Thymus (tissue), 14 donors: ENCODE measurements at places on chromosomes 1 and 21. TPM values are rescaled to one million over a fixed set of nuclear protein-coding genes. Genes with fewer than 3 reads are reported as not detected.
A peak's percentile ranks its signal among the peaks of the same experiment; 100 is the strongest.

Gene FCGR1A
- 27.7 TPM for polyA plus RNA-seq

Gene KRTAP19-3
- polyA plus RNA-seq = 2.4 TPM

Gene NR5A2
- polyA plus RNA-seq = 0.94 TPM

Gene ARMH1
- 577 TPM for polyA plus RNA-seq

Gene FMO4
- 6.9 TPM for polyA plus RNA-seq

Gene PRR9
- polyA plus RNA-seq = 3.1 TPM

Gene RUNX3
- polyA plus RNA-seq = 13.6 TPM

Gene TCEANC2
- 4.0 TPM for polyA plus RNA-seq

GRCh38 chr1:172144445-172145061, 275.9 kb upstream of the C1orf105 start:
- H3K36me3 ChIP-seq = no peaks in the 10 kb centered on the region
- H3K27ac ChIP-seq = no peak overlapping the region
- no peak for DNase-seq
- no peak overlapping the region for H3K4me3 ChIP-seq

- H3K4me3 ChIP-seq = no peak overlapping the region
- no peaks in the 10 kb centered on the region for H3K36me3 ChIP-seq
- no peaks in the 10 kb centered on the region for H3K4me1 ChIP-seq
- H3K27ac ChIP-seq = no peak overlapping the region
- H3K27me3 ChIP-seq = no peaks in the 10 kb centered on the region
- DNase-seq = no peak
Measured at GRCh38 chr1:223853275-223853674, 7.5 kb upstream of the TP53BP2 start.

GRCh38 chr1:233673947-233674431, 60.1 kb downstream of the KCNK1 start:
- no peak overlapping the region for H3K4me3 ChIP-seq
- no peaks in the 10 kb centered on the region for H3K4me1 ChIP-seq
- H3K27me3 ChIP-seq = no peaks in the 10 kb centered on the region

DNA sequence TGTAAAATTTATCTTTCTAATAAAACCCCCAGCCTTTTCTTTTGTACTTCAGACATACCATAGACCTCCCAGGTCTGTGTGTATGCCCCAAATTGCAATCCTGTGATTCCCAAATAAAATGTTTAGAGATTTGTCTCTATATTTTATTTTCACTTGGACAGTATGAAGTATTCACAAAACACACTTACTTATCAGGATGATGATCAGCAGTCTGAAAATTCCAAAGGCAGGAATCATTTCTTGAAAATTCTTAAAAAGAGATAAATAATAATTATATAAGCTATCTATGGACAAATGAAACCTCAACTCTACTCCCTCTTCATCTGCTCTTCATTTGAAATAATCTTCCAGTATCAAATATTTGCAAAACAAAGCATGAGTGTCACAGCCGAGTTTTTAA, 11.6 kb upstream of the GJA9 start:
- H3K27me3 ChIP-seq = no peaks in the 10 kb centered on the region
- H3K4me3 ChIP-seq = no peak overlapping the region
- DNase-seq = no peak
- no peaks in the 10 kb centered on the region for H3K36me3 ChIP-seq
- H3K4me1 ChIP-seq = no peaks in the 10 kb centered on the region
- no peak overlapping the region for H3K27ac ChIP-seq

DNA sequence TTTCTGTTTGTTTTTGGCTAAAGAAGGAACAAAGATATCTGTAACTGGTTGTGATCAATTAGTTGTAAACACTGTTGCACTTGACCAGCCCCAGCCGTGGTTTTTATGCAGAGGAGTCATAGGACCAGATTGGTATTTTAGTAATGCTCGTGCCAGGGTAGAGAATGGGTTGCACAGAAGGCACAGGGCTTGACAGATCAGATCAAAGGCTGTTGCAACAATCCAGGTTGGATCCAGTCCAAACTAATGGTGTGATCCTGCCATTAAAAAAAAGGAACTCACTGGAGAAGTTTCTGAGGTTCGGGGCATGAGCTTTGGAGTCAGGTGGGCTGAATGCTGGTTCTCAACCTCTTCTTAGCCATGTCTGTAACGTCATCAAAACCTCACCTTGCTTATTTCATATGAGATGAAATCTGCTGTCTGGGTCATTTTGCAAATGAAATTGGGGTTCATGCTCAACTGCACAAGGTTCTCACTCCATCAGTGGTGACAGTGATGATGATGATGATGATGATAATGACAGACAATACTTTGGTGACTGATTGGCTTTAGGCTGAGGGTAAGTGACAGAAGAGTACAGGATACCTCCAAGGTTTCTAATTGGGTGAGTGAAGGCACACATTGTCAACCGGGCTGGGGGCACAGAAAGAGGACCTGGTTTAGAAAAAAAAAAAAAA, 43.1 kb downstream of the ZNF281 start:
- DNase-seq = no peak
- no peaks in the 10 kb centered on the region for H3K27me3 ChIP-seq
- no peaks in the 10 kb centered on the region for H3K4me1 ChIP-seq
- no peak overlapping the region for H3K4me3 ChIP-seq
- H3K27ac ChIP-seq = no peak overlapping the region

GRCh38 chr21:31398574-31398973, 54.5 kb upstream of the TIAM1 start:
- DNase-seq = no peak
- peak overlapping the region; percentile 98 for H3K27ac ChIP-seq
- H3K4me1 ChIP-seq = peaks cover 69% of the 10 kb centered on the region
- no peaks in the 10 kb centered on the region for H3K36me3 ChIP-seq

DNA sequence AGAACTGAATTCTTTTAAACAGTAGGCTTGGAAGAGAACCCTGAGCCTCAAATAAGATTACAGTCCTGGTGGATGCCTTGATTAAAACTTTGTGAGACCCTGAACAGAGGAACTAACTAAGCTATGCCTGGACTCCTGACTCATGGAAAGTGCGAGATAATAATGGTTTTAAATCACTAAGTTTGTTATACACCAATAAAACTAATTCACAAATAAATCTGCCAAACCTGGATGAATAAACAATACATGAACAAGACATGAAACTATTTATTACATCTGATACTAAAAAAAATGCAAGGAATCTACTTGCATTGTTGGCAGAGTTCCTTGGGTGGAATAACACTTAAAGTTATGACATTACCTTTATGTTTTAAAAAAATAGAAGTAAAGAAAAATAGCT, 118.4 kb downstream of the PIGK start:
- H3K27me3 ChIP-seq = no peaks in the 10 kb centered on the region
- H3K36me3 ChIP-seq = no peaks in the 10 kb centered on the region
- no peaks in the 10 kb centered on the region for H3K4me1 ChIP-seq
- H3K27ac ChIP-seq = no peak overlapping the region
- no peak for DNase-seq

DNA sequence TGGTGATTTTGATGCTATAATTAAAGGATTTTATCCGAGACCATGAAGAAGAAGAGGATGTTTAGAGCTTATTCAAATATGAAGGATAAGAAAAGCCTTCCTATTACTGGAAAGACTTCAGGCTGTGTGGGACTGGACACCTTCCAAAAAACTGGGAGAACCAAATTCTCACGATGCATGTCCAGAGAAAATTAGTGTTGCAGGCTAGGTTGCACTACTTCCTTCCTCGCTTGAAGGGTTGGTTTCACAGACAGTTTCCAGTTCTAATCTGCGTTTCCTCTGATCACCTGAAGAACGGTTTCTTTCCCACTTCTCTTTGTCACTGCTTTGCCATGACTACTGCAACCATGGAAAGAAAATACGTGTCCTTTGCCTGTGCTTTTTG, 2.0 kb downstream of the MTARC2 start:
- no peak overlapping the region for H3K4me3 ChIP-seq
- peaks cover 41% of the 10 kb centered on the region for H3K27me3 ChIP-seq
- DNase-seq = no peak
- H3K27ac ChIP-seq = no peak overlapping the region

DNA sequence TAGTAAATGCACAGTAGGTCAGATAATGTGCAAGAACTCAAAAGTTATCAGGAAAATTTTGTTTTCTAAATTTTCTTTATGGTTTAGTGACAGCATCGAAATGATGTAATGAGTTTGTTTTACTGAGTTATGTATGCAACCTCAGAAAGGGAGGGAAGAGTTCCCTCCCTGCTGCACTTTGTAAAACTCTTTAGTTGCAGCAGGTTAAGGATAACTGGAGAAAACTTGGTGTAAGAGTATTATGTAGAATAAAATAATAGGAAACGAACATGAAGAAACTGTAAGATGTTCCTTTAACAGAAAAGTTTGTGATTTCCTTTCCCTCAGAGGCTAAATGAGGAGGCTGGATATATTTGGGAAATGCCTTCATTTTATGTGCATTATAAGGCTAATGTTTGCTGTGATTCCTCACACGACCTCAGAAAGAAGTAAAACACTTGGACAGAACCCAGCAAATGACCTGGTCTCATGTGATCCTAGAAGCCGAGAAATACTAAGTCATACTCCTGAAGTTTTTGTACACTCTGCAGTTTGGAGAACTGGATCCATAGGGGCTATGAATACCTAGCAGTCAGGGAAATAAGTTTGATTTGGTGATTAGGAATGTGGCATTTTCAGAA, 35.4 kb downstream of the ADGRL2 start:
- no peak overlapping the region for H3K4me3 ChIP-seq
- H3K27me3 ChIP-seq = no peaks in the 10 kb centered on the region
- H3K4me1 ChIP-seq = no peaks in the 10 kb centered on the region

GRCh38 chr1:9361630-9362260, 69.1 kb downstream of the SPSB1 start:
- no peaks in the 10 kb centered on the region for H3K4me1 ChIP-seq
- H3K4me3 ChIP-seq = no peak overlapping the region
- DNase-seq = no peak
- peaks cover 24% of the 10 kb centered on the region for H3K27me3 ChIP-seq
- peaks cover 20% of the 10 kb centered on the region for H3K36me3 ChIP-seq
- no peak overlapping the region for H3K27ac ChIP-seq

DNA sequence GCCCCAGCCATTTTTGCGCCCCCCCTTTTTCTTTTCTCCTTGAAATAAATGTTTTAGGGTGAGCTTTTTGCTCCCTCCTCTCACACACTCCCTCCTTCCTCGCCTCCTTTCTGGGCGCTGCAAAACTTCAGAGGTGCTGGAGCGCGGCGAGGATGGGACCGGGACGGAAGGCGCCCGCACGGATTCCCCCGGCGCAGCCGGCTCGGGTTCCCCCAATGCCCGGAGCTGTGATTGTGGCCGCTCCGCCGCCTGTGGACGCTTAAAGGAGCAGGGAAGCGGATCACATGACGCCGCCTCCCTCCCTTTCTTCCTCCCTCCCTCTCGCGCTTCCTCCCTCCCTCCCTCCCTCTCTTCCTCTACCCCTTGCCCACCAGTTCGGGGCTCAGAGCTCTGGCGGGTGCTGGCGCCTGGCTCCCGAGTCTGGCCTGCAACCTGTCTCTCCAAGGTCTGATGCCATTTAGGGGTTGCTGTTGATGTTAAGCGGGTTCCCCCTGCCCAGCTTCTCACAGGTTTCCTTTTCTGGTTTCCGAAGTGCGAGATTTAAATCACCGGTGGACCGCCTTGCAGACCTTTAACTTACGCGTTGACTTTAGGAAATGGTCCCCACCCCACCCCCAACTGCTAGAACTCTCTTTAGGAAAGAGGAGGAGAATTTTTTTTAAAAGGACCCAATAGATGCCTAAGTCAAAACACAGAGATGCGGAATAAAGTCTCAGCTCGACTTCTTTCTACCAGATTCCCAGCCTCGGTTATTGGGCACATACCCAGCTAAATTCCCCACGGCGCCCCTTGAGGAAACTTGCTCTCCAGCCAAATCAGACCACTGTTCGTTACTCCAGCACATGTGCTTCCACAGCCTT, at the start of gene WLS:
WLS (minus strand) TSS at position 235 of the 860 bp plus-strand sequence; CDS start at position 11, 224 bp downstream.
- no peaks in the 10 kb centered on the region for H3K36me3 ChIP-seq
- H3K4me1 ChIP-seq = no peaks in the 10 kb centered on the region
- H3K27me3 ChIP-seq = peaks cover 50% of the 10 kb centered on the region
- no peak for DNase-seq

GRCh38 chr1:156601122-156601830, at the start of gene GPATCH4:
TSS of gene GPATCH4 (minus strand) at chr1:156601479.
- peak within 1 kb of the TSS; percentile 86 for H3K4me3 ChIP-seq
- no peaks in the 10 kb centered on the region for H3K27me3 ChIP-seq
- peaks cover 27% of the 10 kb centered on the region for H3K36me3 ChIP-seq
- peak within 1 kb of the TSS; percentile 59 for H3K27ac ChIP-seq
- H3K4me1 ChIP-seq = peaks cover 7% of the 10 kb centered on the region
- DNase-seq = no peak

DNA sequence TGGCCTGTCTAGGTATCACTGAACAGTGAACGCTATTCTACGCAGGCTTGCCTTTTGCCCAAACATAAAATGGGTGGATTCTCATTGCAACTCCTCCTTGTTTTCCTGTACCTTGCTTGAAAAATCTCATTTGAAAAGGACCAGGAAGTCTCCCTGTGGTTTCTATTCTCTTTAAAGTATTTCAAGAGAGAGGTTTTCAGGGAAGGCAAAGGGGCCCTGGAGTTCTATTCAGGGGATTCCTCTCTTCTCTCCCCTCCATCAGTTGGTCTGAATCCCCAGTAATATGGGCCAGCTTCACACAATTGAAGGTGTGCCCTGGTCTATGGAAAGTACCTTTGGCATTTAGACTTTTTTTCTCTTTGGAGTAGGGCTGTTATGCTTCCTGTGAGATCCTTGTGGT, 311.3 kb downstream of the RGS7 start:
- no peaks in the 10 kb centered on the region for H3K27me3 ChIP-seq
- no peaks in the 10 kb centered on the region for H3K36me3 ChIP-seq
- no peaks in the 10 kb centered on the region for H3K4me1 ChIP-seq
- DNase-seq = no peak

GRCh38 chr1:6030547-6031261, 15.0 kb upstream of the KCNAB2 start:
- H3K27me3 ChIP-seq = no peaks in the 10 kb centered on the region
- peaks cover 8% of the 10 kb centered on the region for H3K36me3 ChIP-seq
- H3K27ac ChIP-seq = no peak overlapping the region
- no peak for DNase-seq
- peaks cover 32% of the 10 kb centered on the region for H3K4me1 ChIP-seq

DNA sequence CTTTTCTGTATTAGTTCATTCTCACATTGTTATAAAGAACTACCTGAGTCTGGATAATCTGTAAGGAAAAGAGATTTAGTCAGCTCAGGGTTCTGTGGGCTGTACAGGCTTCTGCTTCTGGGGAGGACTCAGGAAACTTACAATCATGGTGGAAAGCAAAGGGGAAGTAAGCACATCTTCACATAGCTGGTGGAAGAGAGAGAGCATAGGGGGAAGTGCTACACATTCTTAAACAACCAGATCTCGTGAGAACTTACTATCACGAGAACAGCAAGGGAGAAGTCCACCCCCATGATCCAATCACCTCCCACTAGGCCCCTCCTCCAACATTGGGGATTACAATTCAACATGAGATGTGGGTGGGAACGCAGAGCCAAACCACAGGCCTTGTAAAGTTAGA, 37.9 kb upstream of the AHCTF1 start:
- no peak overlapping the region for H3K27ac ChIP-seq
- no peak for DNase-seq
- H3K4me3 ChIP-seq = no peak overlapping the region

GRCh38 chr1:217554849-217555248, 76.0 kb downstream of the GPATCH2 start:
- H3K27me3 ChIP-seq = no peaks in the 10 kb centered on the region
- no peak overlapping the region for H3K27ac ChIP-seq
- no peaks in the 10 kb centered on the region for H3K4me1 ChIP-seq
- H3K36me3 ChIP-seq = no peaks in the 10 kb centered on the region

- DNase-seq = no peak
- H3K4me1 ChIP-seq = no peaks in the 10 kb centered on the region
- no peak overlapping the region for H3K4me3 ChIP-seq
- no peaks in the 10 kb centered on the region for H3K27me3 ChIP-seq
- no peaks in the 10 kb centered on the region for H3K36me3 ChIP-seq
Measured at GRCh38 chr1:1088801-1089680, 14.9 kb upstream of the RNF223 start.

GRCh38 chr1:18734001-18734400, 103.4 kb downstream of the PAX7 start:
- H3K4me3 ChIP-seq = no peak overlapping the region
- DNase-seq = no peak
- no peak overlapping the region for H3K27ac ChIP-seq
- no peaks in the 10 kb centered on the region for H3K4me1 ChIP-seq
- H3K27me3 ChIP-seq = peaks cover 4% of the 10 kb centered on the region
